ENCODE measurements at places on chromosomes 7 and 10. TPM values are rescaled to one million over a fixed set of nuclear protein-coding genes. Genes with fewer than 3 reads are reported as not detected.

GRCh38 chr7:35450456-35451214 lies 196.7 kb upstream of the TBX20 start:
- H3K4me1 ChIP-seq, result no peaks in the 10 kb centered on the region
- H3K27ac ChIP-seq, result no peak overlapping the region
- H3K4me3 ChIP-seq, result no peak overlapping the region
- H3K36me3 ChIP-seq, result no peaks in the 10 kb centered on the region
- no peak for DNase-seq

GRCh38 chr7:29033584-29033983 lies 75.5 kb upstream of the TRIL start:
- no peak for DNase-seq
- no peaks in the 10 kb centered on the region for H3K4me1 ChIP-seq
- H3K27ac ChIP-seq, result no peak overlapping the region
- no peaks in the 10 kb centered on the region for H3K27me3 ChIP-seq

DNA sequence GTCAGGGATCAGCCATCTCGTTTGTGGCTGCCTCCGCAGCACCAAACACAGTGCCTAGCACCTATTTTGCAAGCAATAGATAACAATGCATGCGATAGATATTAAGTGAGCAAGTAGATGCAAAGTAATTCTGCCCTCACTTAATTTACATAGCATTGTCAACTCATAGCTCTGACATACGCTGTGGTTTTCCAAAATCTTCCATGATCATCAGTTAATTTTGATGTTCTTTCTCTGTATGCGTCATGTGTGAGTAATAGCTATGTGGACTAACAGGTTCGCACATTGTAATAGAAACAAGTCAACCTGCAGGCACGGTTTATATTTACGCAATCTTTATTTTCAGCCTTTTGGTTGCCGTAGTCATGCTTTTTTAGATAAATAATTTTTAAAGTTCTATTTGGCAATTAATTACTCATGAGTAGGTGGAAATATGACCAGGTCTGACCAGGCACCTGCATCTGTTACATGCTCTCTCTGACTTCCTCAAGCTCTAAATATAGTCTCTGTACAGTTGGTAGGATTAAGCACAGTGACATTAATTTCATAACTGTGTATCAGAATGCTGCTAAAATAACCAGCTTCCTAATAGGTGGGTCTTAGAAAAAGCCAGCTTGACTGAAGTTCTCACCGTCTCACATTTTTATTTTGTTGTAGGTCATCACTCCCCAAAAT lies 13.3 kb downstream of the MAP3K8 start:
- H3K36me3 ChIP-seq, result no peaks in the 10 kb centered on the region
- no peak overlapping the region for H3K4me3 ChIP-seq
- H3K27me3 ChIP-seq, result no peaks in the 10 kb centered on the region
- no peak for DNase-seq
- H3K27ac ChIP-seq, result no peak overlapping the region
- peaks cover 1% of the 10 kb centered on the region for H3K4me1 ChIP-seq

Gene PDE6C
- total RNA-seq, result not detected
